NCI-H345 (cell line): ENCODE measurements at places on chromosomes 1 and 21.
A peak's percentile ranks its signal among the peaks of the same experiment; 100 is the strongest.

- no peak for DNase-seq
These were observed 159.9 kb upstream of the POGK start for GRCh38 chr1:166679369-166679768.

DNA sequence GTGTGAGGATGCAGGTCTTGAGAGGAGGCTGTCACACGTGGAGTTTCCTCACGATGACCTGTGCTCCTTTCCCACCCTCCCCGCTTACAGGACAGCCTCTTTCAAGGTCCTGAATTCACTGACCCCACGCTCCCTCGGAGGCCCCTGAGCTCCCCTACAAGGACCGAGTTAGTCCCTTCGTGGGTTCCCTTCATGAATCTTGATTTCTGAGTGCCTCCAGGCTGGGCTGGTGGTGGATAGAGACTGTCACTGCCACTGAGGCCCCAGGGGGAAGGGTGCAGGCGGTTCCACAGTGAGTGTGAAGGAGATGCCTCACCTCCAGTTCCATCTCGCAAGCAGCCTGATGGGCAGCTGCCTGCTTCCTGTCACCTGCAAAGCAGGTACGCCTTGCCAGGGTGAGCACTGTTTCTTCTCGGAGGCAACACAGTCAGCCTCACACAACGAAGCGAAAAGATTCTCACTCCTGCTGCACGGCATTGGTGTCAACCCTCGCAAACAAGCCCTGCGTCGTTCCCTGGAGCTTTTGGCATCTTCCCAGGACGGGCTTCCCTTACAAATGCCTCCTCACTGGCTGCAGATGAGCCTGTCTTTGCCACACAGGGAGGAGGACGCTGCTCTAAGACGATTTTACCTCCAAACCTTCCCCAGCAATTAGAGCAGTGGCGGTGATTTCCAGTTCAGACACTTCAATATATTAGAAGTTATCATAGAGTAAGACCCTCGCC, 26.7 kb upstream of the PCP4 start:
- DNase-seq: no peak

- DNase-seq: no peak
These were observed 7.9 kb downstream of the SAMD11 start for GRCh38 chr1:931380-932172.

- DNase-seq: peak; percentile 83
These were observed 12.5 kb downstream of the NVL start for GRCh38 chr1:224317383-224318045.

GRCh38 chr1:210323957-210324356, 4.7 kb upstream of the HHAT start:
- DNase-seq: no peak

- no peak for DNase-seq
These were observed 29.3 kb downstream of the C1orf141 start for GRCh38 chr1:67105508-67105907.

DNA sequence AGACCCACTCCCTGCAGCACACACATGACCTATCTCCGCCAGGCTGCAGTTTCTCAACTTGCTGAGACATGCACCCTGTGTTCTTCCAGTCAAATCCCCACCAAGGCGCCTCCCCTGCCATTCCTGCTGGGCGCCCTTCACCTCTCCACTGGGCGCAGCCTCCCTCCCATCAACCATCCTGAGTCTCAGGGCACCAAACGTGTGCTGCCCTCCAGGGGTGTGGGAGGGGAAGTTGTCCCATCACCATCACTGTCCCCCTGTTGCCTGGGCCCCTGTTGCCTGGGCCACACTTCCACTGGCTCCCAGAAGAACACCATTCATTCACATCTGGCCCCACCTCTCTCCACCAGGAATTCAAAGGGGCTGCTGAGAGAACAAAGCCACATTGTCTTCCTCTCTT, 44.9 kb upstream of the EFHD2 start:
- no peak for DNase-seq

- DNase-seq: no peak
These were observed 63.0 kb upstream of the ANGPTL1 start for GRCh38 chr1:178933709-178934490.

DNA sequence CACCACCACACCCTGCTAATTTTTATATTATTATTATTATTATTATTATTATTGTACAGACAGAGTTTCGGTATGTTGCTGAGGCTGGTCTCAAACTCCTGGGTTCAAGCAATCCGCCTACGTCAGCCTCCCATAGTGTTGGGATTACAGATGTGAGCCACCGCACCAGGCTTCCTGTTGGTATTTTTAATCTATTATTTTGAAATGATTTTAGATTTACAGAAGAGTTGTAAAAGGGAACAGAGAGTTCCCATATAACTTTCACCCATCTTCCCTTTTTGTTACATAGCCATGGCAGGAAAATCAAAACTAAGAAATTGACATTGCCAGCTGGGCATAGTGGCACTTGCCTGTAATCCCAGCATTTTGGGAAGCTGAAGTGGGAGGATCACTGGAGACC, 42.9 kb upstream of the CITED4 start:
- DNase-seq: no peak

DNA sequence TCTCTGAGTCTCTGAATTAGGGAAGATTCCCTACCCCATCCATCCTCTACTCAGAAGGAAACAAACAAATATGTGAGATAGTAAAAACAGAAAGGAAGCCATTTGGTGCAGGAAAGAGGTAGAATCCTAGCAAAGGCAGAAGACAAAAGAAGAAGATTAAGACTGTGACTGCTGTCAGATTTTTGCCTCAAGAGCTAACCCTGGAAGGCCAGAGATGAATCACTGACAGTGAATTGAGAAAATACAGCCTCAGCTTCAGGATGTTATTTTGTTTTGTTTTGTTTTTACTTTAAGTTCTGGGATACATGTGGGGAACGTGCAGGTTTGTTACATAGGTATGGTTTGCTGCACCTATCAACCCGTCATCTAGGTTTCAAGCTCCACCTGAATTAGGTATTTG, 31.7 kb downstream of the DSTYK start:
- DNase-seq: no peak

GRCh38 chr1:167681024-167681423, 40.8 kb upstream of the MPZL1 start:
- DNase-seq: no peak

GRCh38 chr1:60989749-60990713, 92.3 kb upstream of the NFIA start:
- DNase-seq: no peak
